ENCODE measurements at places on chromosomes 12 and 14.

DNA sequence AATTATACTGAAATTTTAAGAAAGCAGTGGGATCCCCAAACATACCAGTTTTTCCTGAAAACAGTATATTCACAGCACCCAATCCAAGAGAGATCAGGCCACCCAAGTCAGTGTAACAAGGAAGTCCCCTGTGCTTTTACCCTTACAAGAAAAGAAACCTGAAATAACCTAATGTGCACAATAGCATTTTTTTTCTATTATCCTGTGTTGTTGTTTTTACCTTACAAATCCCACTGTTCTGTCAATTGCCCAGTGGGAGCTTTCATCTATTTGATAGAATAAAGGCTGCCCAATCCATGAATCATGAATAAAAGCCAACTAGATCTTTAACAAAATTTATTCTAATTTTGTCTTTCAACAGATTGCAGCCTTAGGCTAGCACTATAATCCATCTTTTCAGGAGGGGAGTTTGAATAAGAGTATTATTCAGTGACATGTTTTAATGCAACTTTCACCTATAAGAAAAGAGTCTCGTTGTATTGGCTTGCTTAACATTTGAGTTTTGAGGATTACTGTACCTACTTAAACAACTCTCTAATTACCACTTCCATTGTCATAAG, 457.4 kb downstream of the TRHDE start:
- no peak for DNase-seq

DNA sequence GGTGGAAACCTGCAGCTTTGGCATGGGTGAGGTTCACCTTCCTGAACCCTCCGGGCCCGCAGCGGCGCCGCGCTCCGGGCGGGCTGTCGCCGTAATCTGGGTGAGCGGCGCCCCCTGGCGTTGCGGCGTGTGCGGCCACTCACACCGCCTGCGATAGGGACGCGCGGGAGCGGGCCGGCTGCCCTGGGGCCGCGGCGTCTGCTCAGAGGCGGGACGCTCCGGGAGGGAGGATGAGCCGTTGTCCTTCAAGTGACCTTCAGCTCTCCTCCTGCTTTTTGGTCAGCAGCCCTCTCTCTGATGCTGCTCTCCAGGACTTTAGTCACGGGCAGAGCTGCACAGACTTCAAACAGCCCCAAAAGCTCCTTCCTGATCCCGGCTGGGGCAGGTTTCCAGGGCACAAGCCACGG, 211.7 kb upstream of the FKBP4 start:
- peak; percentile 75 for DNase-seq

GRCh38 chr12:80142640-80143039, 43.3 kb downstream of the OTOGL start:
- no peak for DNase-seq

- no peak for DNase-seq
Measured at GRCh38 chr12:109559200-109559505, 14.2 kb downstream of the MMAB start.

GRCh38 chr12:79618848-79619404, 71.8 kb downstream of the PAWR start:
- no peak for DNase-seq

DNA sequence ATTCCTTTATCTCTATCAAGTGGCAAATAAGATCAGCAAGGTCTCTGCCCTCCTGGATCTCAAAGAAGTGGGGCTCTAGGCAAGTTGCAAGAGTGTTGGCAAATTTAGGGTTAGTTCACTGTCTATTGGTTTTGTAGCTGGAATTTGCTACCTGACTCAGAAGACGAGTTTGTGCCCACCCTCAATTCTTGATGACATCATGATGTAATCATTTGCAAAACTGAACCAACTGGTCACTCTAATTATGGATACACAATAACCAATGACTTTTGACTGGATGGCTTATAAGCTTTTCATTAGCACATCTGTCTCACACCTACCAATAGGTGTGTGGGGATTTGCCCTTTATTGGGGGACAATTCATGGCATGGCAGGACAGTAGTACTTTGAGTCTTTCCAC, 4.6 kb downstream of the TMEM233 start:
- DNase-seq = no peak

DNA sequence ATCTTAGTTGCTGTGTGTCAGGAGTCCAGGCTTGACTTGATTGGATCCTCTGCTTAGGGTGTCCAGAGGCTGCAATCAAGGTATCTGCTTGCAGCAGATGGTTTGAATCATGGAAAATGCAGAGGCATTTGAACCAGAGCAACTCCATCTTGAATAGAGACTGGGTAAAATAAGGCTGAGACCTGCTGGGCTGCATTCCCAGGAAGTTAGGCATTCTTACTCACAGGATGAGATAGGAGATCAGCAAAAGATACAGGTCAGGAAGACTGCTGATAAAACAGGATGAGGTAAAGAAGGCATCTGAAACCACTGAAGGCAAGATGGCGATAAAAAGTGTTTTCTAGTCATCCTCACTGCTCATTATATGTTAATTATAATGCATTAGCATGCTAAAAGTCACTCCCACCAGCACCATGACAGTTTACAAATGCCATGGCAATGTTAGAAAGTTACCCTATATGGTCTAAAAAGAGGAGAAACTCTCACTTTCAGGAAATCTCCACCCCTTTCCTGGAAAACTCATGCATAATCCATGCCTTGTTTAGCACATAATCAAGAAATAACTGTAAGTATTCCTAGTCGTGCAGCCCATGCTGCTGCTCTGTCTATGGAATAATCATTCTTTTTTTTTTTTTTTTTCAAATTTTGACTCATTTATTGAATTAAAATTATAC, 218.3 kb upstream of the CPNE8 start:
- DNase-seq = no peak

GRCh38 chr14:81517798-81518398, 15.8 kb downstream of the SEL1L start:
- DNase-seq = peak; percentile 56

All from left ventricle myocardium inferior (tissue), 1 donor.